ENCODE measurements at places on chromosomes 6 and 20.
A peak's percentile ranks its signal among the peaks of the same experiment; 100 is the strongest.

DNA sequence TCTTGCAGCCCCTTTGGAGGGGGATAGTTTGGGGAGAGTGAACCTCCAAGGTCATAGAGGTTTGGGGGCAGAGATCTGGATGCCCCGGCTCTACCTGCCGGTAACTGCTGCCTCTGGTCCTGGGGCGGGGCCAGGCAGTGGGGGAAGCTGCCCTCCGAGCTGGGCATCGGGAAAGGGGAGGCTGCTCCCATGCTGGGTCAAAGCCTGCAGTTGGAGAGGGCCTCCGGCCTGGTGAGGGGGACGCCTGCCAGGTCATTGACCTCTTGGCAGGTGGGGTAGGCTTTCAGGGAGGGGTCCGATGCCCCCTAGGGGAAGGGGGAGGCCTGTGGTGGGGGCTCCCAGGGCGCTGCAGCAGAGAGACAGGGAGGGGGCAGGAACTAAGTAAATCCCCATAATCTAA lies 7.1 kb downstream of the COL11A2 start:
- no peak for DNase-seq

GRCh38 chr20:24027229-24027628 lies 38.6 kb upstream of the GGTLC1 start:
- peak; percentile 45 for DNase-seq

- no peak for DNase-seq
Observed at GRCh38 chr6:72724545-72724944, 102.7 kb downstream of the KCNQ5 start.

DNA sequence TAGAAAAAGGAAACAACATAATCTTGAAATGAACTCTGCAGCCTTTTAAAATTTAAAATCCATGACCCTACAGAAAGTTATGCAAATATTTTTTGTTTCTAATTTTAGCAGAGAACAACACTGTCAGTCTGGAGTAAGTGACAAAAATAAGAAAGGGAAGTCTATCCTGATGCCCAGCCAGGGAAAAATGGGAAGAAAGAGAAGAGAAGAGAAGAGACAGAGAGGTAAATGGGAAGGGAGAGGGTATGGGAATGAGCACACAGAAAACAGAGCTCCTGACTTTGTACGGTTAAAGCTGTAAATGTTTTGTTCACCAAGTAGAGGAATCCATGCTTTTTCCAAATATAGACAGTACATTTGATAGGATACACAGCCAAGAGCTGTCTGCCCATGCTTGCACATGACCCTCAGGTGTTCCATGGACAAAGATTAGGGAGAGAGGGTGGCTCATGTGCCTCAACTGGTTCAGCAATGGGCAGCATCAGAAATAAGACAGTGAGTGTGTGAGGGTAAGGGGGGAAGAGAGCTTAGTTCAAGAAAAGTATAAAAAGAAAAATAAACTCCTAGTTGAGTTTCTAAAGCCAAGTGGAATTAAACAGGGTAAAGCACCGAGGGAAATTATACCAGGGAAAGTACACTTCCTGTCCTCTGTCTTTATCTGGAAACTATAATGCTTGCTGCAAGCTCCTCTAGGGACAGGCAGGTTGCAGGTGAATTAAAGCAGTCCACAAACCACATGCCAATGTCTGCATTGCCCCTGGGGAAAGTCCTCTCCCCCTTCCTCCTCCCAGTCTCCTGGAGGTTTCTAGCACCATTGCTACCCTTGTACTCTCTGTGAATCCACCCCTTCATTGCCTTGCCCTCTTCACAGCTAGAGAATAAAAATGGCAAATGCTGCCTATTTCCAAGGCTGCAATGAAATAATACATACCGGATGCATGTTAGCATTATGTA lies 30.0 kb downstream of the MAP3K5 start:
- DNase-seq: no peak

DNA sequence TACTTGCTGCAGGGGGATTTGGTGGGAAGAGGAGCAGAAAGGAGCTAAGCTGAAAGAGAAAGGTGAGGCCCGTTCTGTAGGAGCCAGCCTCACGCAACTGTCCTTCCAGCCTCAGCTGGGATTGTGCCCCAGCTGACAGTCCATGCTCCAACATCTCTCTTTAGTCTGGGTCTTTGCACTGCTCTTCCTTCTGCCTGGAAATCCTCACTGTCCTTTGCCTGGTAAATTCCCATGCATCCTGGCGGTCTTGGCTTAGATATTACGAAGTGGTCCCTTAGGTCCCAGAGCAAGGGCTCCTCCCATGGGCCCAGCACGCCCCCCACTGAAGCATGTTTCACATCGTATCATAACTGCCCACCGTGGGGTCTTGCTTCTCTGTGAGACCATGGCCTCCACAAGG lies 52.2 kb downstream of the FGD2 start:
- no peak for DNase-seq

- no peak for DNase-seq
Observed at GRCh38 chr6:154569156-154569862, 58.8 kb upstream of the CNKSR3 start.
